ENCODE measurements at places on chromosomes 16 and 17. TPM values are rescaled to one million over a fixed set of nuclear protein-coding genes. Genes with fewer than 3 reads are reported as not detected.

FSCN2 gene
- 2.3 TPM for total RNA-seq

GRCh38 chr16:86428729-86429517 lies 81.4 kb upstream of the FOXF1 start:
- no peak for DNase-seq

CCL16 gene
- not detected for total RNA-seq

GRCh38 chr16:55642611-55643010 lies 13.2 kb upstream of the SLC6A2 start:
- no peak for DNase-seq

- no peak for DNase-seq
Measured at GRCh38 chr17:74085434-74085833, 118.0 kb upstream of the RPL38 start.

GRCh38 chr17:42509409-42509808 lies 26.6 kb upstream of the NAGLU start:
- DNase-seq = no peak

NR1D1 gene
- total RNA-seq = 16.4 TPM

DNA sequence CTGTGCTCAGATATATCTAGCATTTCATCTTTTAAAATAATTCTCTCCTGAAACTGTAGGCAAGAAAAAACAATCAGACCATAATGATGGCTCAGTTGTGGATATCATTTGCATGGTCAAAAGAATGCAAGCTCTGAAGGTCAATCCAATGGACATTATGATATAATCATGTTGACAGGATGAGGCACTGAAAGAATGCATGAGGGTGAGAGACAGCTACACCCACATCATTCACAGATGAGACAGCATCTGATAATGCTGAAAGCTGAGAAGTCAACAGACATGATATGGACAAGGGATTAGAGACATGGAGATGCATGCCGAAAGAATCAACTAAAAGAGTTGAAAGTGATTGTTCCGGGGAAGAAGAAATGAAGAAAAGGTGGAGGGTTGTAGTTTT lies 346.4 kb upstream of the CDH5 start:
- DNase-seq = no peak

- DNase-seq = no peak
Measured at GRCh38 chr17:15946611-15947120, 1.7 kb downstream of the ADORA2B start.

Data from esophagus squamous epithelium (tissue), 5 donors.